ENCODE measurements at places on chromosomes 4 and X.

DNA sequence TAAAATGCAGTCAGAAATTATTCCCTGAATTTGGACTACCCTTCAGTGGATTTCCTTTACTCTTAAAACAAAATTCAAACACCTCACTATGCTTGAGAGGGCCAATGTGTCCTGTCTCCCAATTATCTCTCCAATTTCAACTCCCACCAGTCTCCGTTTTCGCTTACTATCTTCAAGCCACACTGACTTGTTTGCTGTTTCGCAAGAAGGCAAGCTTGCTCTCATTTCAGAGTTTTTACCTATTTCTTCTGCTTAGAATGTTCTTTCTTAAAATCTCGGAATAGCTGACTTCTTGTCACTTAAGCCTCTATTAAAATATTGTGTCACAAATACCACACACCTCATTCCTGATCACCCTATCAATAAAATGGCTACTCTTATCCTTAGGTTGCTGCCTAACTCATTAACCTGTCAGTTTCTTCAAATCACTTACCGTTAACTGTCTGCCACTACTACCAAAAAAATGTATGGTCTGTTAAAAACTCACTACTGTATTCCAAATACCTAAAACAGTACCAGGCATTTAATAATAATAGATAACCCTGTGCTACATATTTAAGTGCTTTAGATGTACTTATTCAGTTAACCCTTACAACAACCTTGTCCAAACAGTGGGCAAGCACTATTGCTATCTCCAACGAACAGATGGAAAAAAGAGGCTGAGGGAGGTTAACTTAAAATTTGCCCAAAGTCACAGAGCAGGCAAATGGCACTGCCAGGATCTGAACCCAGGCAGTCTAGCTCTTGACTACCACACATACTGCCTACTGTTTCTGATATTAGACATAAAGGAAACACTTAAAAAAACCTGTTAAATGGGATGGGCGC, 2.9 kb downstream of the UBA6 start:
- DNase-seq, result no peak

- no peak for DNase-seq
Observed at GRCh38 chrX:40964633-40965586, 120.3 kb upstream of the USP9X start.

GRCh38 chr4:152677117-152677516, 2.7 kb downstream of the TMEM154 start:
- DNase-seq, result no peak

DNA sequence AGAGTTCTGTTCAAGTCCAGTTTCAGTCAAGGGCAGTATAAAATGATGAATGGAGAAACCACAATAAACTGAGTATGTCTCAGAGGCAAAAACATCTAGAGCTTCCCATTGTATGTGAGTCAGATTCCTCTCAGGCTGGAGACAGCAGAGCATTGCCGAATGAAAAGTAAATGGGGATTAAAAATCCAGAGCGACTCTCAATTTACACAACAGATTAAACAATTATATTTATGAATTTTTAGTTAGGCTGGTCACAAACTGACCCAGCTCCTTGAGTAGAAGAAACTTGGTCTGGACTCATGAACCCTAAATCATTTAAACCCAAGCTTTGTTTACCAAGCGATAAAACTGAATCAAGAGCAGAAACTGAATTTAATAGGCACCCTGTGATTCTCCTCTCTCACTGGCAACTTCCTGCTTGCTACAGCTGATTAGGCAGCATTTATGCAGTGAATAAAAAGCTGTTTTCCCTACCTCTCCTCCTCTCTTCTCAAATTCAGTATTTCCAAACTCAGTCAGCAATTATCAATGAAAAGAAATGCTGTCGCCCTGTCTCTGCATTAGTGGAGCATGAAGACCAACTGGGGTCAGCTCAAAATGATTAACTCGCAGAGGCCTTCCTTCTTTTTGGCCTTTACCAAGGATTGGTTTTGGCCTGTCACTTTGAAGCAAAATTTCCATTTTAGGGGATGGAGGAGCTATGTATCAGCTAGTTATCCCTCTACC, 568.0 kb downstream of the PDHA2 start:
- no peak for DNase-seq

GRCh38 chrX:154096140-154097002, 1.1 kb downstream of the MECP2 start:
- peak; percentile 5 for DNase-seq

DNA sequence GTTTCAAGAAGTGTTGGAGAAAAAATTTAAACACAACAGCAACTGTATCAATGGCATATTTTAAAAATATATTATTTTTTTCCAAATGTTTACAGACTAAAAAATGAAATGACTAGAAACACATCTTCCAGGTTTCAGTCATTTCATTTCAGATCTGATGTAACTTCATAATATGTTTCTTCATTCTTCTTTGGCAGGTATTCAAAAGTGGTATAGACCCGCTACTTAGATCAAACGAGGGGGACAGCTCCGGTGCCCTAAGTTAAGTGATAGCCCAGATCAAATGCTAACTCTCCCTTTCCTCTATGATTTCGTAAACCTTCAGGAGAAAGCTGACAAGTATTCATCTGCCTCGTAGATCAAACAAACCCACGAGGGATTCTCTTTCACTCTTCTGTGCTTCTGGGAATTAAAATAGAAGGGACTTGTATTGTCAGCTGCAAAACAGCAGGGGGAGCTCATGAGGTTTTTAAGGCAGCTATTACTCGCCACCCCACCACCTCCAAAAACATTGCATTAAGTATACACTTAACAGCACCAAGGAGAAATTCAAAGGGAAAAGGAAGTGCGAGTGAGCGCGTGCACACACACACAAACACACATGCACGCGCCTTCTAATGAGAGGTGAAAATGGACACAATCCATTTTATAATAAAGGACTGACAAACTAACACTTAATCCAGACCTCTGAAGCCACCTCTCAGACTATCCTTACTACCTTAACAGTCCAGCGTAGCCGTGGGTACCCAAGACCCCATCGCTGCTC, 21.4 kb downstream of the HELT start:
- DNase-seq, result peak; percentile 41

DNA sequence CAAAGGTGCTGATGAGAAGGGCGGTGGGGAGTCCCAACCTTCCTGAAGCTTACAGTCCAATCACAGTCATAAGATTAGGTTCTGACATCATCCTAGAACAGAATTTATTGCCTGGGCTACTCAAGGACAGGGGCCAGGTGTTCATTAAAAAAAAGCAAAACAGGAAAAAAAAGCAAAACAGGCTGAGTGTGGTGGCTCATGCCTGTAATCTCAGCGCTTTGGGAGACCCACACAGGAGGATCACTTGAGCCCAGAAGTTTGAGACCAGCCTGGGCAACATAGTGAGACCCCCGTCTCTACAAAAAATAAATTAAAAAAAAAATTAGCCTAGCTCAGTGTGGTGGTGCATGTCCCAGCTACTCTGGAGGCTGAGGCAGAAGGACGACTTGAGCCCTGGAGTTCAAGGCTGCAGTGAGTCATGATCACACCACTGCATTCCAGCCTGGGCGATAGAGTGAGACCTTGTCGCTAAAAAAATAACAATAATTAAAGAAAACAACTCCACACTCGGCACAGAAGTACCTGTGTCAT, 3.0 kb downstream of the RAB9A start:
- DNase-seq, result no peak

DNA sequence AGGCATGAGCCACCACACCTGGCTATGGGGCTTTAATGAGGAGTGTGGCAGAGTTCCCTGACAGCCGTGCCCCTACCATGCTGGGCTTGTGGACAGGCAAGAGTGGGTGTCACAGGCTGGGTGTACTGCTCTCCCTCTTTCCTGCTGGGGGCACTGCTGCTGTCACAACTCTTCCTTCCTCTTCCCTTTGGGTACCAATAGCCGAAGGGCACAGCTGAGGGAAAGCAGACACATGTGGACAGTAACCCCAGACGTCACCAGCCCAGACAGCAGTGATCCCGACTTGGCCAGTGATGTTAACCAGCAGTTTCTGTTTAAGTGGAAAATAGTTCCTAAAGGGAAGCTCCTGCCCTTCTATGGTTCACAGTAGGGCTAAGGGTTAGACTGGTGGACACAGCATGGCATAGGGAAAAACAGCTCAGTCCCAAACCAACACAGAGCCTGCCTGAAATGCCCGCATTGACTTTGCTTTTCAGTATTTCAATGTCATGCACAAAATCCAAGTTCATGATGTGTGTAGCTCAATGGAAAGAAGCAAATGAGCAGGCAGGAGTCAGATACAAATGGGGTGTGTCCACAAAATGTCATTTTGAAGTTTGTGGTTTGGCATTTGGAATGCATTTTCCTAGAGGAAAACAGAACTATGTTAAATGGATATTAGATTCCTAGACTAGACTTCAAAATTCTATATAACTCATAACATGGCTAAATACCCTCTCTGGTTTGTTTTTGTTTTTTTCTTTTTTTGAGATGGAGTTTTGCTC, 24.9 kb upstream of the DDX3X start:
- no peak for DNase-seq

GRCh38 chr4:23911675-23912455, 22.0 kb upstream of the PPARGC1A start:
- no peak for DNase-seq

- no peak for DNase-seq
Observed at GRCh38 chrX:85808217-85808616, 239.1 kb downstream of the CHM start.

- DNase-seq, result no peak
Observed at GRCh38 chrX:37752936-37753335, 26.9 kb upstream of the CYBB start.

DNA sequence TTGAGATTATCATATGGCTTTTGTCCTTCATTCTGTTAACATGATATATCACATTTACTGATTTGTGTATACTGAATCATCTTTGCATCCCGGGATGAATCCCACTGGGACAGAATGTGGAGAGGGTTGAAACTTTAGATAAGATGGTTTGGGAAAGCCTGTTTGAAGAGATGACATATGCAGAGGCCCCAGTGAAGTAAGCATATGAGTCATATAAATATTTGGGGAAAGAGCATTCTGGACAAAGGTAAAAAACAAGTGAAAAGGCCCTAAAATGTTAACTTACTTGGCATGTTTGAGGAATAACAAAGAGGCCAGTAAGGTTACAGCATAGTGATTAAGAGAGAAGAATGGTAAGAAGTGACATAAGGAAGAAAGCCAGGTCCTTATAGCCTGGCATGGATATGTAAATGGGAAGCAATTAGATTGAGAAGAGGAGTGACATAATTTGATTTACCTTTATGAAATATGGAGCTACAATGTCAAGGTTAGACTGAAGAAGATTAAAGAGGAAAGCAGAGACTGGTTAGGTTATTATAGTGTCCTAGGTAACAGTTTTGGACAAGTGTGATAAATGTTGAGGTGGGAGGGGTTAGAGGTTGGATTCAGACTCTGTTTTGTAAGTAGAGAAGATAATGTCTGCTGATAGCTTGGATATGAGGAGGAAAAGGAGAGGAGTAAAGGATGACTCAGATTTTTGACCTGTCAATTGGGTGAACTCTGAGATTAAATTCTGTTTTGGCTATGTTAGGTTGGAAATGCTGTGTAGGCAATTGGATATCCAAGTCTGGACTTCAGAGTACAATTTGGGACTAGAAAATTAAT, 54.6 kb upstream of the DRP2 start:
- no peak for DNase-seq

DNA sequence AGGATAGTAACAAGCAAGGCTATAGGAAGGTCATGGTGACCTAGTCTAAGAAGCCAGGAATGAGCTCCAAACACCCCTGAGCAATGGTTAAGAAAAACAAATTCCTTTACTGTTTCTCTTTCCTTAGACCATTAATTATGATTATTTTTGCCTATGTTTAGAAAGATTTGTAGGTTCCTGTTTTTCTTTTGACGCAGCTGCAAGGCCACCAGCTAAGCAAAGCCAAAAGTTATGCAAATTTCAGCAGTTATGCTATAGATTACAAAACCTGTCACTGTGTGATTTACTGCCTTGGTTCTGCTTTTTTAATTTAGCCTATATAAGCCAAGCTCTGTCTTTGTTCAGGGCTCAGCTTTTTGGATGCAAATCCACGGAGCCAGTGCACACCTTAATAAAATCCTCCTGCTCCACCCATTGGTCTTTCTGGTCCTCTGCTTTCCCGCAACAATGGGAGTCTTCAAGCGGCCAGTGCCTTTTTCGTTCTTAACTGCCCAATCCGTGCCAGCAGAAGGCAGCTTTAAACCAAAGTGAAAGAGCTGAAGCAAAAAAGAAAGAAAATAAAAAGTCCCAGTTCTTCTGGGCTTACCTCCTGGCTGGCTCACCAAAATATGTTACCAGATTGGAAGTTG, 1.4 kb upstream of the CEP135 start:
- no peak for DNase-seq

All from stimulated activated CD4-positive, alpha-beta T cell treated with anti-CD3 and anti-CD28 coated beads, Interleukin-1b, Interleukin-23, amount 100 ng/mL, for 48 hours (primary cell).